ENCODE measurements at places on chromosomes 16 and 17.

- no peaks in the 10 kb centered on the region for H3K36me3 ChIP-seq
- no peak overlapping the region for H3K27ac ChIP-seq
- peaks cover 23% of the 10 kb centered on the region for H3K27me3 ChIP-seq
- no peaks in the 10 kb centered on the region for H3K4me1 ChIP-seq
Measured at GRCh38 chr17:38550661-38551060, 55.1 kb downstream of the SRCIN1 start.

DNA sequence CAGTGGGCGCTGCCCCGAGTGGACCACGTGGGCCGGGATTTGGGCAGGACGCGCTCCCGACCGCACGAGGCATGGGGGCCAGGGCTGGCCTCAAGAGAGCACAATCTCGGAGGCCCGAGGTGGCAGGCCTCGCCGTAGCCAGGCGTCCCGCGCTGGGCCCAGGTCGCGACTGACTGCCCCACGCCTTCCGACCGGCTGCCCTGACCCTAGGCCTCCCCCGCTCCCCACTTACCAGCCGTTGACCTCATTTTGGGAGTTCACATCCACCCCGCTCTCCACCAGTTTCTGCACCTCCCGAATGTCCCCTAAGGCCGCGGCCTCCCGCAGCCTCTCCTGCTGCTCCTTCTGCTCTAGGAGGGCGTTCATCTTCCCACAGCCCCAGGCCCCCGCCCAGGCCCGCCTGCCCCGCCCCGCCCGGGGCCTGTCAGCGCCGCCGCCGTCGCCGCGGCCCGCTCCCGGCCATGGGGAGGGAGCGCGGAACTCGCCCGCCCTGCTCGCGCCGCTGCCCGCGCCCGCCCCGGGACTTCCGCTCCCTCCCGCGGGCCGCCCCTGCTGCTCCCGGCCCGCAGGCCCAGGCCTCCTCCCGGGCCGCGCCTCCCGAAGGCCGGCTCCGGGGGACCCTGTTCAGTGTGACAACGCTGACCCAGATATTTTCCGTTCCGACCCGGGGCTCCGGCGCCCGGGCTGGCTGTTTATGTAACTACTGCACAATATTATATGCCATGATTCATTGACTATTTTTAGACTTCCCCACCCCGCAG, at the start of gene ANKRD40:
Gene ANKRD40, minus strand, starts transcription at position 626 of the 761 bp plus-strand sequence. Its CDS starts 260 bp downstream, at position 366.
- peak within 1 kb of the TSS; percentile 92 for H3K4me3 ChIP-seq
- peak; percentile 84 for ATAC-seq
- H3K4me1 ChIP-seq: peaks cover 25% of the 10 kb centered on the region
- H3K36me3 ChIP-seq: peaks cover 42% of the 10 kb centered on the region
- H3K27me3 ChIP-seq: no peaks in the 10 kb centered on the region

DNA sequence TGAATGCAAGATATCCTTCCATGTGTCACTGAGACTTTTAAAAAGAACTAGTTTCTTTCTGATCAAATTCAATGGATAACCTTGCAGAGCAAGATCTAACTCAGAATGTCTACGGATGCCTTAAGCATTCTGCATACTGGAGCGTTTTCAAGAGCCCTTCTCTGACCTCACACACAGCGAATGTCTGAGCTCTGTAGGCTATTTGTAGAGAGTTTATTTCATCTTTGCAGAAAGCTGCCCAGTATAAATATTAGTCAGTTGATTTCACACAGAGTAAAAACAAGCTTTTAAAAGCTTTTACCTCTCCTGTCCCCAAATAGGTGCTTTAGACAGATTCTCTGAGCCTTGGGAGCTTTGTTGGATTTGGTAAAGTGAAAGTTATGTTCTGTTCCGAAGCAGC, 165.0 kb downstream of the RBFOX1 start:
- H3K27ac ChIP-seq: no peak overlapping the region
- no peaks in the 10 kb centered on the region for H3K27me3 ChIP-seq
- H3K36me3 ChIP-seq: no peaks in the 10 kb centered on the region
- ATAC-seq: no peak
- H3K4me3 ChIP-seq: no peak overlapping the region

GRCh38 chr16:54936201-54936978, 5.7 kb downstream of the IRX5 start:
- H3K27ac ChIP-seq: no peak overlapping the region
- H3K4me1 ChIP-seq: peaks cover 5% of the 10 kb centered on the region
- H3K36me3 ChIP-seq: peaks cover 18% of the 10 kb centered on the region
- ATAC-seq: no peak

DNA sequence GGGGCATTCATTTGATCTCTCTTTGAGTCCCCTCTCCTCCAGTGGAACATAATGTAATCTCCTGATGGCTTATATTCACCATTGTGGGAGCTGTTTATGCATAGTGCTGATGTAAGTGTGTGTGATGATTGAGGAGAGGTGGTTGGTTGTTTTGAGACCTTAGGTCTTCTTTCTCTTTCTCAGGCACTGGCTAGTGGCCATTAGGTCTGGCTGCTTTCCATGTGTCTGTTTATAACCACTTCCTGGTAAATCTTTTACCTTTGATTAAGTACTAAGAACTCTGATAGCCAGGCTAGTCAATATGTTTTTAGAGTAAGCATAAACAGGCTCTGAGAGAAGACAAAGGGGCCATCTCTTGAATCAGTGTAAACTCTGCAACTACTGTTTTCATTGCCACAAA, 27.9 kb downstream of the VAT1L start:
- H3K4me1 ChIP-seq: no peaks in the 10 kb centered on the region
- no peak overlapping the region for H3K4me3 ChIP-seq
- no peak overlapping the region for H3K27ac ChIP-seq
- H3K36me3 ChIP-seq: no peaks in the 10 kb centered on the region

- peak overlapping the region; percentile 100 for H3K4me3 ChIP-seq
- H3K27ac ChIP-seq: peak overlapping the region; percentile 100
- peaks cover 85% of the 10 kb centered on the region for H3K36me3 ChIP-seq
- H3K4me1 ChIP-seq: peaks cover 28% of the 10 kb centered on the region
Measured at GRCh38 chr16:69338557-69339288, 641 bp downstream of the COG8 start.

DNA sequence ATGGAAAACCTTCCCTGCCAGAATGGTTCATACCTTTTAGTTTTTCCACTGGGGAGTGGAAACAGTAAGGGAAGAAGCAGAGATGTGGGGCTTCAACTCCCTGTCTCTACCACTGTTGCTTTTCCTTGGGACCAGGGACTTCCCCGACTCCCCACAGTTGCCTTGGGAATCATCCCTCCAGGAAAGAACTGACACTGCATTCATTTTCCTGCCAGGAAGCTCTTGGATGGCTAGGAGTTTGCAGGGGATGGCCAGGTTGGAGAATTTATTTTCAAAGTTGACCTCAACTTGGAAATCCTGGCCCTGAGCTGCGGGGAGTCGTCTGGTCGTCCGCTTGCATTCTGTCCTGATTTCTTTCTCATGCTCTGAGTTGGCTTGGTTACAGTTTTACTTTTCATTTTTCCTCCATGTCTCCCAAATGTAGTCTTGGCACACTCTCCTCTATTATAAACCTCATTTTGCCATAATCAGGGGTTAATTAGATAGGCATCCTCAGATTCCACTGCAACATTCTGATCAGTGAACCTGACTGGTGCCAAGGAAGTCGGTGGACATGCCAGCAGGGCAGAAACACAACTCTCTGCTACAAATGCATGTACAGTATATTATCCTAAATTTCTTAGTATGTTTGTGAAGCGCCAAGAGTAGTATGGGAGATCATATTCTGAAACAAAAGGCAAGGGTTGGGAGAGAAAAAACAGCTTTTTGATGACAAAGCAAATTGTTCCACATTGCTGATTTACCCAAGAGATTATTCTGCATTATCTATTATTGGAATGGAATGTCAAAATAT, 220.5 kb upstream of the XYLT1 start:
- no peak overlapping the region for H3K27ac ChIP-seq
- no peaks in the 10 kb centered on the region for H3K4me1 ChIP-seq
- no peak for ATAC-seq
- H3K27me3 ChIP-seq: peaks cover 17% of the 10 kb centered on the region
- no peaks in the 10 kb centered on the region for H3K36me3 ChIP-seq
- H3K4me3 ChIP-seq: no peak overlapping the region

DNA sequence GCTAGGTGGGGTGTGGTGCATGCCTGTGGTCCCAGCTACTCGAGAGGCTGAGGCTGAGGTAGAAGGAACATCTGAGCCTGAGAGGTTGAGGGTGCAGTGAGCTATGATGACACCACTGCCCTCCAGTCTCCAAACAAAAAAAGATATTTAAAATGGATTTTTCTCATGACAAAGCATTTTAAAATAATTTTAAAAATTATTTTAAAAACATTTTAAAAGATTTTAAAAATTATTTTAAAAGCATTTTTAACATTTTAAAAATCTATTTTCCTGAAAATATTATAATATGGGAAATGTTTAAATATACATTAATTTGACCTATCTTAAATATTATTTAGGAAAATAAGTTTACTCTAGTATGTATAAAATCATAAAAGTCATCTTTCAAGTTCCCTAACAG, 26.8 kb downstream of the MED13 start:
- peaks cover 16% of the 10 kb centered on the region for H3K4me1 ChIP-seq
- H3K4me3 ChIP-seq: no peak overlapping the region
- no peak overlapping the region for H3K27ac ChIP-seq
- H3K27me3 ChIP-seq: no peaks in the 10 kb centered on the region

GRCh38 chr16:67212766-67213165, 13.8 kb downstream of the ELMO3 start:
- no peak overlapping the region for H3K27ac ChIP-seq
- ATAC-seq: no peak
- H3K4me1 ChIP-seq: peaks cover 8% of the 10 kb centered on the region
- no peaks in the 10 kb centered on the region for H3K27me3 ChIP-seq
- no peak overlapping the region for H3K4me3 ChIP-seq
- H3K36me3 ChIP-seq: no peaks in the 10 kb centered on the region

- peaks cover 4% of the 10 kb centered on the region for H3K4me1 ChIP-seq
- ATAC-seq: no peak
- H3K27me3 ChIP-seq: no peaks in the 10 kb centered on the region
- peaks cover 36% of the 10 kb centered on the region for H3K36me3 ChIP-seq
Measured at GRCh38 chr16:67959536-67960329, 8.7 kb downstream of the SLC12A4 start.

GRCh38 chr17:81437191-81437651, 42.0 kb downstream of the BAHCC1 start:
- ATAC-seq: no peak
- H3K27ac ChIP-seq: no peak overlapping the region
- no peak overlapping the region for H3K4me3 ChIP-seq
- peaks cover 3% of the 10 kb centered on the region for H3K27me3 ChIP-seq

- no peak overlapping the region for H3K4me3 ChIP-seq
- no peak for ATAC-seq
- no peaks in the 10 kb centered on the region for H3K27me3 ChIP-seq
- H3K27ac ChIP-seq: no peak overlapping the region
- no peaks in the 10 kb centered on the region for H3K4me1 ChIP-seq
- peaks cover 45% of the 10 kb centered on the region for H3K36me3 ChIP-seq
Measured at GRCh38 chr16:46583036-46583435, 38.1 kb downstream of the SHCBP1 start.

Data from activated T-helper 17 cell treated with anti-CD3 and anti-CD28 coated beads, Interleukin-2, amount 50 U/mL, for 72 hours (primary cell).